ENCODE measurements at places on chromosomes 3 and 15.

- no peak for DNase-seq
These were observed 17.0 kb upstream of the PPM1L start for GRCh38 chr3:160739079-160739478.

DNA sequence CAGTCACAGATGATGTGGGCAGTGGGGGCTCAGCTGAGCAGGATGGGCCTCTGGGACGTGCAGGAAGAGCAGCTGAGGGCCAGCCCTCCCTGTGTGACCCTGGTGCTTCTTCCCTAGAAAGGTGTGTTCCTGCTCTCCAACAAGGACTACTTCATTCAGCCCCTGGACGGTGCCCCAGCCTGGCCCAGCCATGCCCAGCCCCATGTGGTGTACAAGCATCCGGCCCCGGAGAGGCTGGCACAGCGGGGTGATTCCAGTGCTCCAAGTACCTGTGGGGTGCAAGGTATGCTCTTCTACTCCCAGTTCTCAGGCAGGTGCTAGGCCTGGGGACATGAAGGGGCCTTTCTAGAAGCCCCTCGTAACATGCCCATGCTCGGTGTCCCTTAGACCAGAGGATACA is 38.3 kb downstream of the SAXO2 start:
- no peak for DNase-seq

DNA sequence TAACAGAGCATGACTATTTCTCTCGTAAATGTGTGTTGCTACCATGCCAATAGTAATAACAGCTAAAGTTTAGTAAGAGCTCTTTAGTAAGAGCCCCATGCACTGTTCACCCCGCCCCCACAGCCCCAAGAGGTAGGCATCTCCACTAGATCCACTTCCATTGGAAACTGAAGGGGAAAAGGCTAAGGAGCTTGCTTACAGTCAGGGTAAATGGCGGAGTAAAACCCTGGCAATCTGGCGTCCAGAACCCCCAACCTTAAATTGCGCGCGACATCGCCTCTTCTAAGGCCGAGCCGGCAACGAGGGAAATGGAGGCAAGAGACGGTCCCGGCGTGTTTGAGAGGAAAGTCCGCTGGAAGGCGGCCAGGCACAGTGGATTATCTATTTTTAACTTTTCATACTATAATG is 654 bp upstream of the C3orf38 start:
- DNase-seq = peak; percentile 34

DNA sequence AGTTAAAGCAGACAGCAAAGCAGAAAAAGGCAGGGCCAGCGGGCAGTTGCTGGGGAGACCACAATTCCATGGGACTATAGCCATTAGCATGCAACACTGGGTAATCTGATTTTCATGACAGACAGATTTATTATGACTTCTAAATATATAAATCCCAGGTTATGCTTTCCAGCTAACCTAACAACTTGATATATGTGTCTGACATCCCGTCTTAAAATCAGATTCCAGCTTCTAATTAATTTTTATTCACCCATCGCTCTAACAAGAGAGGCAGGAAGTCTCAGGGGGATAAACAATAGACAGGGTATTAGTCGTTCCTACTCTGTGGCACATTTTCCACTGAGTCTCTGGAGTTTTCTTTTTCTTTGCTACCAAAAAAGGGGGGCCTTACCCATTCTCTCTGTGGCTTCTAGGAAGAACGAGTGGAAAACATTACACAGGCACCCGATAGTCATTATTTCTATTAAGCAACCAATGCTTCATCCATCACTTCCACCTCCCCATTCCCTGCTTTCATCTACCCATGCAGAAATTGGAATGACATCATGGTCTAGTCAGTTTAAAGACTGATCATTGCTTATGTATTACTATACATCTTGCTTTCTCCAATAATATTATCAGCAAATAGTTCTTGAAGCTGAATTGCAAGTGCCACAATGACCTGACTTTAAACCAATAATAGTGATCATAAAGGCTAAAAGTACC is 173.1 kb downstream of the FHIT start:
- DNase-seq = no peak

- DNase-seq = no peak
These were observed 78.4 kb upstream of the NR2F2 start for GRCh38 chr15:96252148-96252547.

- DNase-seq = no peak
These were observed 1.6 kb downstream of the SHF start for GRCh38 chr15:45185903-45186770.

- DNase-seq = no peak
These were observed 123.1 kb downstream of the OPA1 start for GRCh38 chr3:193716150-193716549.

DNA sequence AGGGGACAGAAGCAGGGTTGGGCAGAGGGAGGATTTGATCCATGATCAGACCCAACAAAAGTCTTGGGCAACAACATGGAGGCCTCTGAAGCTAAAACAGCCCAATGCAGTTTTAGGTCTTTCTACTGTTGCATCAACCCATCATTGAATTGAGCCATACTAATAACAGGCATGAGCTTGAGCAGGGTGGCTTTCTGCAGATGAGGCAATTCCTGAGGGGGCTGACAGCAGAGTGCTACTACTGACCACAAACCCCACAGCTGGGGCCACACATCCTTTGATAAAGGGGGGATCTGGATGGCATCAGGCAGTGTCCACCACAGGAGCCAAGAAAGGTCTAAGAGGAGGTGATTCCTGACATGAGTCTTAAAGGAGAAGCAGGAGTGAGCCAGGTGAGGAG is 517.0 kb upstream of the PPP2R3A start:
- no peak for DNase-seq

Data from left renal cortex interstitium (tissue), 4 donors.